Activated CD8-positive, alpha-beta memory T cell treated with anti-CD3 and anti-CD28 coated beads for 1 hour (primary cell): ENCODE measurements at places on chromosomes 6 and 20.

GRCh38 chr6:154157082-154157481, 118.0 kb downstream of the OPRM1 start:
- no peak for DNase-seq

DNA sequence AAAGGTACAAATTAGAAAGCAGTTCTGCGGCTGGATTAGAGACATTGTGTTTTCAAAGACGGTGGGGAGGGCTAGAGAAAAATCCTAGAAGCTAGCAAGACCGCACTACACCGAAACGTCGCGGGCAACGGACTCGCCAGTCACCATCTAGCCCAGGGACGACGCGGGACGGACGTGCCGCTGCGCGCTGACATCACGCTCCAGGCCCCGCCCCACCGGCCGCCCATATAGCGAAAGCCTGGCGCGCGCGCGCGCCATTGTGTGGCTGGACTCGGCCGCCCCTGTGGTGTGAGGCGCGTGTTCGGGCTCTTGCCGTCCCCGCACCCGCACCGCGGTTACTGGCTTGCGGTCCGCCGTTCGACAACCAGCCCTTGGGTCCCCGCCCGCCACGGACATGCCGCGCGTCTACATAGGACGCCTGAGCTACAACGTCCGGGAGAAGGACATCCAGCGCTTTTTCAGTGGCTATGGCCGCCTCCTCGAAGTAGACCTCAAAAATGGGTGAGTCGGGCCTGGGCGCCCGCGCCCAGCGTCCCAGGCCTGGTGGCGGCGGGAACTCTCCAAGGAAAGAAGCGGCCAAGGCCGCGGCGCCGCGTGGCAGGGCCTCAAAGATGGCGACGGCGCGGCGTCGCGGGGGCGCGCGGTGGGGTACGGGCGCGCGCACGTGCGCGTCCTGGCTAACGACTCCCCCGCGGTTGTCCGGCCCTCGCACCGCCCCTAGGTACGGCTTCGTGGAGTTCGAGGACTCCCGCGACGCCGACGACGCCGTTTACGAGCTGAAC, at the start of gene SRSF6:
Gene SRSF6 (plus strand): TSS at position 257 of the 782 bp plus-strand sequence. CDS start 138 bp downstream, at position 395.
- peak; percentile 91 for DNase-seq

DNA sequence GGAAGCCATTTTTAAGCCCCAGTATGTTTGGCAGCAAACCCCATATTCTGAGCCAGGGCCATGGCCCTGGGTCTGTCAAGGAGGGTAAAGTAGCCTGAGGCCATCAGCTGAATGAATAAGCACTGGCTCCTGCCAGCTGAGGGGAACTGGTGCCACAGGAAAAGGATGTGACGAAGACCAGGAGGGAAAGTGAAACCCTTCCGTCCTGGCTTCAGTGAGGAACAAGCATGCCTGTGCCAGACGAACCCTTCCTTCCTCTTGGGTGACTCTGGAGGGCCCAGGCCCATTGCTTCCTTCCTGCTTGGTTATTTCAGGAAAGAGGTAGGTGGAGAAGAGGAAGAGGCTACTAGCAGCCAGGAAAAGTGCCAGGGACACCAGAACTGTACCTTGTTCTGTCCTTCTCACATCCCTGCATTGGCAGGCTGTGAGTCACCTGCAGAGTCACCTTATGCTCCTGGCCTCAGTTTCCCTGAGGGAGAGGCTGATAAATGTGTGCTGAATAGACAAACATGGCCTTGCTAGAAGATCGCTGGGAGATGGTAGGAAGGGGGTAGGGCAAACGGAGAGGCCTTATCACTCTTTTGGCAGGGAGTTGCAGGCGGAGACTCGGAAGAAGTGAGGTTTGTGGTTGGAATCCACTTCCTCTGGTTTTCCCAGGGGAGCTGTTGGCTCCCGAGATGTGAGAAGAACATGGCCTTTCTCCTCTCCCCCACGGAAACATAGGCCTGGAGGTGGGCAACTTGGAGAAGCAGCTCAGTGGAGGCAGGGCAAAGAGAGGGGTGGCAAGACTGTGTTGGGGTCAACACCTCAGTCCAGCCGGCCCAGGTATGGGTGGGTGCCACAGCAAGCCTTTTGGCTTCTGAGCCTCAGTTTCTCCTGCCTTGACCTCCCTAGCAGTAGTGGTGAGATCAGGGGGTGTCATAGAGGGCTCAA, 37.4 kb downstream of the COX4I2 start:
- DNase-seq, result peak; percentile 19

- no peak for DNase-seq
Observed at GRCh38 chr6:12269110-12269509, 21.1 kb upstream of the EDN1 start.

- DNase-seq, result no peak
Observed at GRCh38 chr20:63215101-63216040, 560 bp downstream of the YTHDF1 start.

GRCh38 chr6:29474996-29475395, 12.8 kb downstream of the MAS1L start:
- DNase-seq, result no peak

GRCh38 chr20:57805747-57806146, 95.9 kb upstream of the PMEPA1 start:
- no peak for DNase-seq

GRCh38 chr20:61331543-61331942, 79.5 kb downstream of the CDH4 start:
- DNase-seq, result no peak

- no peak for DNase-seq
Observed at GRCh38 chr6:80466981-80467380, 360.5 kb downstream of the BCKDHB start.
